ENCODE measurements at places on chromosomes 4 and X.

DNA sequence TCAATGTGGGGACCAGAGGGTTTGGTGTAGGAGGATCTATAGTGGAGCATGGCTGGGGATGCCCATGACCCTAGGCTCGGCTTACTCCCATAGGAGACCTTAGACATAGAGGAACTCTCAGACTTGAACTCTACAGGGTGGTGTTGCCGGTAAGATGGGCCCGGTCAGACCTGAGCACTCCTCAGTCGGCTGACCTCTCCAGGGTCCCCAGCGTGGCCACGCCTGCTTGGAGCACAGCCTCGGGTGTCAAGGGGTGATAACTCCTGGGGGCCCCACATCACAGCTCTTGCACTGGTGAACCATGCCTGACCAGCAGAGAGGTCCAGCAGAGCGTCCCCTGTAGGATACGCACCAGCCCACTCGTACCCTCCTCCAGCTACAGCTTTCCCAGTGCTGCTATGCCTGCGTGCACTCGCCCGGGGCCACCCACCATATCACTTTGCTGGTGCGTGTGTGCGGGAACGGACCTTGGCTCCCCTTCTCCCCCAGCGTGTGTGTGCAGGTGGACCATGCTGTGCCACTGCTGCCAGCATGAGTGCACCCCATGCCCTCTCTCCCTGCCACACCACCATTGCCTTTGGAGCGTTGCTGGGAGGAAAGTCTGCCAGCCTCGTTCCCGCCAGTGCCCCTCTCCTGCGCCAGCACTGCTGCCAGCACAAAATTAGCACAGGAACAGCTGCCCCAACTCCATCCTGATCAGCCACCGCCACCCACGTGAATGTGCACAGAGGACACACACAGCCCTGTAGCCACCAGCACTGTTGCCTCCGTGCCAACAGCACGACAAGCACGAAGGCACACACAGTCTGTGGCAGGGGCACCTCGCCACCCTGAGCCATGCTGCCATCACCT, 806.6 kb downstream of the GLUD2 start:
- no peak for DNase-seq

GRCh38 chrX:48978226-48978625, 6.6 kb upstream of the KCND1 start:
- no peak for DNase-seq

DNA sequence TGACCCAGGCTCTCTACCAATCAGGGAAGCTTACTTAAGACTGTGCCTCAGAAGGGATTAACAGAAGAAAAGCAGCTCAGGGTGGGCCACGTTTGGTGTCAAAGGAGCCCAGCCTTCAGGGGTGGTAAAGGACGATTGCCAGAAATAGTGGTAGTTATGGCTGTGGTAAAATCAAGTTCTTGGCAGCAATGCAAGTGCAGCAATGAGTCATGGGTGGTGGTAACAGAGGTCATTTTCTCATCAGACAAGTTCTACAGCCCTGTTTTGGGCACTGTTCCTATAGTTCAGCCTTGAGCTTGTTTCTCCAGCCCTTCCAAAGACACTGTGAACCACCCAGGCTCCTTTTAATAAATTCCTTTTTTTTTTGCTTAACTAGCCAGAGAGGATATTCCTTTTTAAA, 120.3 kb downstream of the EFHC2 start:
- no peak for DNase-seq

GRCh38 chr4:69484011-69484410, 11.7 kb downstream of the UGT2B4 start:
- DNase-seq: no peak

DNA sequence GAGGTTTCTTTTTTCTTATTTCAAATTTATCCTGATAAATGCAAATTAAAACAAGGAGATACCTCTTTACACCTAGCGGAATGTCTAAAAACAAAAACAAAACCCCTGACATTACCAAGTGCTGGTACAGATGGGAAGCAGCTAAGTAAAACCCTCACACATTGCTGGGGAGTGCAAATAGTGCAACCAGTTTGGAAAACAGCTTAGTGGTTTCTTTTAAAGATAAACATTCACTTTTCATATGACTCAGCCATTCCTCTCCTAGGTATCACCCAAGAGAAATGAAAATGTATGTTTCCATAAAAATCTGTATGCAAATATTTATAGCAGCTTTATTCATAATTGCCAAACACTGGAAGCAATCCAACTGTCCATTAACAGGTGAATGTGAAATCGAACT, 84.1 kb upstream of the HELT start:
- no peak for DNase-seq

GRCh38 chr4:37043342-37043741, 201.2 kb upstream of the NWD2 start:
- no peak for DNase-seq

GRCh38 chrX:32448945-32449344, 762.4 kb downstream of the DMD start:
- no peak for DNase-seq

DNA sequence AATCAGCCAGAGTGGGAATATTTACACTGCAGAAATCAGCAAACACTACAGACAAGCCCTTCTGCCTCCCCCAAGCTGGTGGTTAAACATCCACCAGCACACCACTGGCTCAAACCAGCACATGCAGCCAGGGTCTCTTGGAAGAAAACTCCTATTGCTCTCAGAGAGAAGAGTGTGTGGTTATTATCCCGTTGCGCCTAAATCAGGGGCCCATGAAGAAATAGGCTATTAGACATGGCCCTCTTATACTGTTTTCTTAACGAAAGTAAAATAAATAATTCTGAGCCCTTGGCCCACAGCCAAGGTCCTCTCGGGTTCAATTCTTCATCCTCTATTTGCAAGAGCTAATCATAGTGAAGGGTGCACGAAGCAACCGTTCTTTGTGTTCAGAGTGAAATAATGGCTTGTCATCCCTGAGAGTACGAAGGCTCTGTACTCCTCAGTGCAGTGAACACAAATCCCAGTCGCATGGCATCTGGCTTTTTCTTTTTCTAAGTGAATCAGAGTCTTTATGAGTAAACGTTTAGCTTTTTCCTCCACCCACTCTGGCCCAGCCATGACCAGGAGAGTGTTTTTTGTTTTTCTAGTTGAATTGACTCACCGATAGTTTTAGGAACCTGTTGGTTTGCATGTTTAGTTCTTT, 33.4 kb upstream of the RBM47 start:
- DNase-seq: no peak

DNA sequence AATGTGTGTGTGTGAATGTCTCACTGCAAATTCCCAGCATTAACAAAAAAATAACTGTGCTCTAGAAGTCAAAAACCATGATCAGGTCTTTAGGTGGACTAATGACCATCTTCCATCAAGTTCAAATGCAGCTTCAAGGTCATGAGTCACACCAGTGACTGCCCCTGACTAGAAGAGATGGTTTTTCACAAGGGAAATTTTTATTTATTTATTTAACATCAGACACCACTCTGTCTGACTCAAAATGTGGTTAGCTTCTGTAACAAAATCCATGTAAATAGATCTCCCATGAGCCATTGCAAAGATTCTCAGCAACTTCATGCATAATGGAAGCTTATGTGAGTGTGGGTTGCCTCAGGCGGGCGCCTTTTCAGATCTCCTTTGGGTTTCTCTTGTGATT, 219.2 kb downstream of the KIT start:
- DNase-seq: no peak

GRCh38 chrX:433771-434170, 47.1 kb upstream of the PPP2R3B start:
- DNase-seq: no peak

- no peak for DNase-seq
These were observed 205.0 kb upstream of the PDE5A start for GRCh38 chr4:119833611-119834010.

- DNase-seq: peak; percentile 5
These were observed 66.0 kb upstream of the GEMIN8 start for GRCh38 chrX:14095702-14096101.

GRCh38 chr4:162149644-162150043, 14.2 kb downstream of the FSTL5 start:
- DNase-seq: no peak

- DNase-seq: no peak
These were observed 15.8 kb downstream of the BCAP31 start for GRCh38 chrX:153708415-153708814.

GRCh38 chr4:149638073-149638472, 177.6 kb downstream of the IQCM start:
- no peak for DNase-seq

GRCh38 chrX:74505437-74505836, 84.1 kb downstream of the SLC16A2 start:
- no peak for DNase-seq

- no peak for DNase-seq
These were observed 702.4 kb upstream of the EPHA5 start for GRCh38 chr4:66372706-66373105.

GRCh38 chrX:153966841-153967535, 4.6 kb downstream of the HCFC1 start:
- no peak for DNase-seq

GRCh38 chrX:72475338-72475737, 97.3 kb downstream of the HDAC8 start:
- DNase-seq: no peak

DNA sequence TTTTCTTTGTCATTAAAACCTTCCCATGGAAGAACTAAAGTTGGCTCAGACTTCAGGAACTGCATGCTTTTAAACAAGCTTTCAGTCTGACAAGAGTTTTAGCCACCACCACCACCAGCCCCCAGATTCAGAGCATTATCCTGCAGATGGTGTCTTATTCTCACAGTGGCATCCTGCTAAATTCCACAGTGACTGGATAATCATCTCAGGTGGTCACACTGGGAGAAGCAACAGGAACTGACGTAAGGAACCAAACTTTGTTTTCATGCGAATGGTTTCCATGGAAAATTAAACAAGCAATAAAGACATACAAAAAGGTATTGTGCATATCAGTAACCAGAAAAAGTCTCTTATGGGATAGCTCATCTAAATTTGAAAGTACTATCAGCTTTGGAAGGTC, 370.7 kb downstream of the FBXW7 start:
- DNase-seq: no peak

GRCh38 chrX:129701624-129702069, 37.1 kb upstream of the XPNPEP2 start:
- DNase-seq: no peak

DNA sequence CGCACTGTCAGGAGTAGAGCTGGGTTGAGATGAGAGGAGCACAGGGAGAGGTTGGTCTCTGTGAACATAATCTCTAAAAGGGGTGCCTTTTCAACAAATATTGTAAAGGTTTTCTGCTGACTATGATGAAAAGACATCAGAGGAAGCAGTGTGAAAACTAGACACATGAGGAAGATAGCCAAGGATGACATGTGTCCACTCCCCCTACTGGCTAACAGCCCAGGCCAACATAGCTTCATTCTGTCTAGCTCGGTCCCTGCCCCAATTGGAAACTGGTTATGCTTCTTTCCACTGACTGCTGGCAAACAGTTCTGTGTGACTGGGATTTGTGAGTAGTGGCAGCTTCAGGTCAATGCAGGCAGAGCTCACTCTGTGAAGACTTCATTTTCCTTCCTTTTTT, 115.4 kb upstream of the ESX1 start:
- no peak for DNase-seq

- DNase-seq: no peak
These were observed 45.2 kb upstream of the CEP135 start for GRCh38 chr4:55903577-55903976.

GRCh38 chr4:150782921-150783320, 201.0 kb downstream of the MAB21L2 start:
- DNase-seq: no peak

Data from T-helper 22 cell (primary cell).